ENCODE measurements at places on chromosomes 16 and 17.

DNA sequence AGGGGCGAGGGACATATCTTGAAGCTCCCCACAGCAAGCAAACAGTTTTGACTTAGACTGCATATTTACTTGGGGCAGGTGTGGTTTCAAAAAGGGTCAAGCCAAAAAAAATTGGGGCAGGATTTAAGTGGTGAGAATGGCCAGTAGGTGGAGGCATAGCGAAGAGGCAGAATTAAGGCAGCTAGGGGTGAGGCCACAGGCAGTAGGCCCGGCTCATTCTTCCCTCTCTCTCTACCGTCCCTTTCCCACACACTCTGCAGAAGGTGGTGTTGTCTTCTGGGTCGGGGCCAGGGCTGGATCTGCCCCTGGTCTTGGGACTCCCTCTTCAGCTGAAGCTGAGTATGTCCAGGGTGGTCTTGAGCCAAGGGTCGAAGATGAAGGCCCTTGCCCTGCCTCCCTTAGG lies 2.6 kb downstream of the SHBG start:
- no peak for DNase-seq

- no peak for DNase-seq
These were observed 5.0 kb downstream of the DEXI start for GRCh38 chr16:10937068-10937859.

- DNase-seq: no peak
These were observed 11.5 kb downstream of the GPT2 start for GRCh38 chr16:46895399-46896313.

GRCh38 chr16:48885471-48885870 lies 275.5 kb upstream of the N4BP1 start:
- DNase-seq: no peak

- no peak for DNase-seq
These were observed 82.4 kb downstream of the KCNJ2 start for GRCh38 chr17:70251706-70252105.

DNA sequence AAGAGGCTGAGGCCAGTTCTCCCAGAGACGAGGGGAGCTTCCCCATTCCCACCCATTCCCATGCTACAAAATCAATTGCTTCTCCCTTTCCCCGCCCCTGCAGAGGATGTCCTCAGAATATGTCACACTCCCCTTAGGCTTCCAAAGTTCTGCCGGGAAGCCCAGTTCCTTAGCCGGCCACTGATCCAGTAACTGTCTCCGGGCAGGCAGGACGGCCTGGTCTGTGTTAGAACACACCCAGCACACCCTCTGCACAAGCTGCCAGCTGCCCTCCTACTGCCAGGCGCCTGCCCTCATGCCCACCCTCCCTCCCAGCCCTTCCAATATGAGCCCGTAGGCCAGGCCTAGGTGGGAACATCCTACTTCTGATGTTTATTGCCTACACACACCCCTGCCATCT lies 31.1 kb downstream of the SGSM2 start:
- no peak for DNase-seq

GRCh38 chr17:74431568-74432423 lies at the start of gene GPRC5C:
Gene GPRC5C (plus strand): TSS chr17:74432088. CDS start chr17:74439777, 7,689 bp downstream.
- DNase-seq: peak; percentile 68

DNA sequence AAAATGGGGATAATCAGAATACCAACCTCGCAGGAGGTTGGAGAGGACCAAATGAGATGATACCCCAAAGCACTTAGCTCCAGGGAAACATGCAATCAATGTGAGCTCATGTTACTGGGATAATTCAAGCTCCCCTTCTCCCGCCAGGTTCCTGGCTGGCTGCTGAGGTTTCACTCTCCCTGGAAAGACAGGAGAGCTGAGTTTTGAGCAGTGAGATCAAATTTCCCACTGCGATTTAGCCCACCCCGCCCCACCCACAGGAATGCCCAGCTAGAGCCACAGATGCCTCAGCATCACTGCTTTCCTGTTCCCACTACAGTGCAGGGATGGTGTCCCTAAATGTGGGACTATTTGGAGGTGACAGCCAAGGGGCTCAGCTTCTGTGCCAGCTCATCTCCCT lies 56.7 kb downstream of the ZNF423 start:
- no peak for DNase-seq

Data from activated naive CD8-positive, alpha-beta T cell treated with anti-CD3 and anti-CD28 coated beads for 36 hours (primary cell).